ENCODE measurements at places on chromosomes 1 and 21.

- no peak for DNase-seq
Observed at GRCh38 chr21:15825700-15826099, 95.9 kb downstream of the USP25 start.

GRCh38 chr1:200610846-200611245, 9.7 kb downstream of the KIF14 start:
- DNase-seq, result no peak

DNA sequence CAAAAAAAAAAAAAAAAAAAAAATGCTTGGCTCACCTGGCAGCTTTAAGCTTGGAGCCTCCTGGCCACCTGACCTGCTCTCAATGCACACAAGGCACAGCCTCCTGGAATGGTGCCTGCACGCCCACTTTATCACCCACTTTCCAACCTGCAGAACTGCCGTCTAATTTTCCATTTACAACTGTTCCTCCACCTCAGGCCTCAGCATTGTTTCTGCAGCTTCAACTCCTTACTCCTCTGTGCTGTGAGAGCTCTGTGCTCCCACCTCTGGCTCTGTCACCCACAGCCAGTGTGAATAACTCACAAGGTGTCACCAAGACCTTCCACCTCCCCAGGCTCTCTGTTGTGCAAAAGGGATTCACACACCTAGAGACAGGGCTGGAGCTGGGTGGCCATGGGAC, 38.7 kb upstream of the GPR157 start:
- DNase-seq, result no peak

GRCh38 chr1:173268786-173269277, 61.7 kb upstream of the TNFSF4 start:
- no peak for DNase-seq

DNA sequence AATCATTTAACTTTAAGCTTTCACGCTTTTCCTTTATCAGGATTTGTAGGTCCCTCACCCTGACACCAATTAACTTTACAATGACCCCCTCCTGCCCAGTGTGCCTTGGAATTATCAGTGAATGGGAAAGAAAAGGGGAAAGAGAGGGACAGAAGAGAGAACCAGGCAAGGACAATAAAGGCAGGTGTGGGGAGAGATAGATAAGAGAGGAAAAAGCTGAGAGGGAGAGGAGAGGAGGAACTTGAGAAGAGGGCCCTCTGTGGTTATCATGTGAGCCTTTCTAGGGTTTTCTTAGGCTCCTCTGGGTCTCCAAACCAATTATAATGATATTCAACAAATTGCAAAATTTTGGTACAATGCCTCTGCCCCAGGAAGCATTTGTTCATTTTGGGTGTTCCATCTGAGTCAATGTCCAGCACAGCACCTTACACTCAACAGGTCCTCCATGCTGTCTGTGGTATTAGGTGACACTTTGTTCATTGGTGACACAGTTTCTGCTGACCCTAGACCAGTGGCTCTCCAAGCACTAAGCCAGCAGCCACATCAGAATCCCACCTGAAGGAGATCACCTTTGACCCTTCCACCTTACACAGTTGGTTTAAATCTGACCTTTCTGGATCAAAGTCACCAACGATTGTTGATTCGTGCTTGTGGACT, 14.2 kb downstream of the AKNAD1 start:
- no peak for DNase-seq

DNA sequence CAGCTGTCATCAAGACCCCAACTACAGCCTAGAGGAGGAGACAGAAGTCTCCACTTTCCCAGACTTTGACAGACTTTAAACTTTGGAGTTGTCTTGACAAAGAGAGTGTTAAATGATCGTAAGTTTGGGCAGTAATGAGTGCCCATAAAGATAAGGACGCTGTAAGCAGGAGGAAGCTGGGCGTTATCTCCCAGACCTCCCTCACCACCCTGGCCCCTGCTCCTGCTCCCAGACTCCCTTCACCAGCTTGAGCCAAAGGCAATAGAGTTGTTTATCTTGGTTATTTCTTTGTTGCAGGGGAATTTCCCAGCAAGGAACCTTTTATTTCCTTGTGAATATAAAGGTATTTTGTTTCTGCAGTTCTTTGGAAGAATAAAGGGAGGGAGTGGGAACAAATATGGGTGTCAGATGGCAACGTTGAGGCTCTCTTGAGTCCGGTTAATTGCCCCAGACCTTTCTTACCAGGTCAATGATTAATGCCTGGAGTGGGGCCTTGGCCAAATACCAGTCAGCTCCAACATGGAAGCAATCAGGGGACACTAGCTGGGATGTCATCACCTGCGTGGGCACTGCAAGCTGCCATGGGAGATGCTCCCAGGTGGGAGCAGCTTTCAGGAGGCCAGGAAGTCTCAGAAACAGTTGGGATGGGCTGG, 4.4 kb downstream of the PIGR start:
- no peak for DNase-seq

DNA sequence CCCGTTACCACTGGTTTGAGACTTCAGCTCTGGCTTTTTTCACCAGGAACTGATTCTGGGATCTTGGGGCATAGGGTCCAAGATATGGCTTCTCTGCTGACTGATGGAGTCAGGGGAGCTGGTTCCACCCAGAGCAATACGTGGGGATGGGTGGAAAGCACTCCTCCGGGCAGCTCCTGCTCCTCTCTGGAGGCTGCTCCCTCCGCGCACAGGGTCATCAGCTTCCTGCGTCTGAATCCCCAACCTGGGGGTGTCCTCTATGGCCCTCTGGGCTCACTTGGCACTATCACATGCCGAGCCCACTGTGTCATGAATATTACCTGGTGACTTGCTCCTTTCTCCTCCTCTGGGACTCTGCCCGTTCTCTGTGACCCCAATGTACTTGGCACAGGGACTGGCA, 405.4 kb upstream of the VAMP3 start:
- no peak for DNase-seq

GRCh38 chr1:55938376-55938850, 641.0 kb downstream of the PLPP3 start:
- no peak for DNase-seq

- DNase-seq, result no peak
Observed at GRCh38 chr1:228217551-228218344, 9.9 kb downstream of the OBSCN start.

- DNase-seq, result no peak
Observed at GRCh38 chr1:7013833-7014639, 228.8 kb downstream of the CAMTA1 start.

- no peak for DNase-seq
Observed at GRCh38 chr1:89600451-89601224, 32.3 kb upstream of the LRRC8C start.

DNA sequence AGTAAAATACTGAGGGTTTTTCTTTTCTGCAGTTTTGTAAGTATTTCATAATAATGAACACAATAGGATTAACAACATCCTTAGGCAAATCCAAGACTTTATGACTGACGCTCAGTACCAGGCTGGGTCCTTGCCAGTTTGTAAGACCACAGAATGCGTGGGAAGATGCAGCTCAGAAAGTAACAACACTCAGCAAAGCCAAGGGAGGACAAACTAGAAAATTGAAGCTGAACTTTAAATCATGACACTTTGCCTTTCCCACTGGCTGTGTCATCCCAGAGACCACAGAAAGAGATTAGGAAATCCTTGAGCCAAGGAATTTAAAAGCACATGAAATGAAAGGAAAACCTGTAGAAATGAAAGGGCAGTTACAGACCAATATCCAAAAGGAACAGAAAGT, 426.3 kb upstream of the CHRM3 start:
- DNase-seq, result no peak

DNA sequence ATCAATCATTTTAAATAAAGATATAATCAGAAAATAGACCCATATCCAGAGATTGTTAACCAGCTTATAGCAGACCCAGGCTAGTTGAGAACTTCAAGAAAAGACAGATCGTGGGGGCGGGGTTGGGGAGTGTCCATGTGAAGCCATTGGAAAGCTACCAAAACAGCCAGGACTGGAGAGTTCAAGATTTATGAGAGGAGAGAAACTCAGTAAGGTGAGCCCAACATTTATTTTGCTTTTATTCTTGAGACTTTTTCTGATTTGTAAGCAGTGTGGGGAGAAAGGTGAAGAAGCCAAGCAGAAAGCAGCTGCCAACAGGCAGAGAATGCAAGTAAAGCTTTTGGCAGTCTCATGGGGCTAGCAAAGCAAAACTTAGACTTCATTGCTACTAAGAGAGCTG, 179.9 kb downstream of the VPS13D start:
- DNase-seq, result no peak

- DNase-seq, result no peak
Observed at GRCh38 chr1:182485861-182486260, 35.9 kb downstream of the RGSL1 start.

GRCh38 chr1:33286451-33287185, 30.3 kb downstream of the ZNF362 start:
- DNase-seq, result no peak

DNA sequence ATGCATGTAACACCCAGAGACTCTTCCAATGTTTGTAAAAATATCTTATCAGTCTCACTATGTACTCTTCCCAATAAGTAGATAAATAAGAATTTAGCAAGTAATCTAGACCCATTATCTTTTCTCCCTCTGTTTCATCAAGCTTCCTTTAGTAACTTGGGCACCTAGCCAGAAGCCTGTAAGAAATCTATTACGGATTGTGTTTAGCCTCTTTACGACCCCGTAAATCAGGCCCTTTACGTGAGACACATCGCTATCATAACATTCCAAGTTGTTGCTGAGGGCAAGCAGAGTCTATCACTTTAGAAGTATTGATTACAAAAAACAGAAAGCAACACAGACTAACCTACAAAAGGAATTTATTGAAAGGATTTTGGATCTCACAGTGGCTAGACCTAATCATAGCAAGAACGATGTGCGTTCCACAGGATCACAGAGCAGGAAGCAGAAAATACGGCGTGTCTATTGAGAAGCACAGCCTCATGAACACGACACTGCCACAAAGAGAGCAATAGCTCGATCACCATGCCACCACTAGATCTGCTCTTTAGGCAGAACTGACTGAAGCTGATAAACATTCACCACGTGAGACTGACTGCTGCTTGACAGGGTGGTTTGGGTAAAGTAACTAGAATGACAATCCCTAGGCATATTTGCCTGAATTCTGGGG, 922.1 kb downstream of the AMY1C start:
- no peak for DNase-seq

GRCh38 chr1:210143465-210144062, 89.0 kb upstream of the SERTAD4 start:
- peak; percentile 53 for DNase-seq

- no peak for DNase-seq
Observed at GRCh38 chr1:181181792-181182585, 93.5 kb downstream of the IER5 start.

DNA sequence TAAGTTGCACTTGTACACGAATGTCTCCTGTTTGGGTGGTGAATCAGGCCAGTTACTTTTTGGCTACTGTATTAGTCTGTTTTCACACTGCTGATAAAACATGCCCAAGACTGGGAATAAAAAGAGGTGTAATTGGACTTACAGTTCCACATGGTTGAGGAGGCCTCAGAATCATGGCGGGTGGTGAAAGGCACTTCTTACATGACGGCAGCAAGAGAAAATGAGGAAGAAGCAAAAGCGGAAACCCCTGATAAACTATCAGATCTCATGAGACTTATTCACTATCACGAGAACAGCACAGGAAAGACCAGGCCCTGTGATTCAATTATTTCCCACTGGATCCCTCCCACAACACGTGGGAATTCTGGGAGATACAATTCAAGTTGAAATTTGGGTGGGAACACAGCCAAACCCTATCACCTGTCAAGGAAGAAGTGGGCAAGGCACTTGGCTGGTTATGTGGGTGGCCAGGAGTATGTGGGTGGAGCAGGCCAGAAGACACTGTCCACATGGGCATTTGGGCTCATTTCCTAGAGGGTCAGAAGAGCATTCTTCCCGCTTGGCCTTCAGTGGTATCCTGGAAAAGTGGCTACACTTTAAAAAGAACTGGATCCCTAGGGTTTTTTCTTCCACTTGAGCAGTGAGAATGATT, 228.8 kb downstream of the HHAT start:
- no peak for DNase-seq
